NCI-H187 treated with DMSO at 0.1 percent for 48 hours (cell line): ENCODE measurements at places on chromosomes 5 and 9.

DNA sequence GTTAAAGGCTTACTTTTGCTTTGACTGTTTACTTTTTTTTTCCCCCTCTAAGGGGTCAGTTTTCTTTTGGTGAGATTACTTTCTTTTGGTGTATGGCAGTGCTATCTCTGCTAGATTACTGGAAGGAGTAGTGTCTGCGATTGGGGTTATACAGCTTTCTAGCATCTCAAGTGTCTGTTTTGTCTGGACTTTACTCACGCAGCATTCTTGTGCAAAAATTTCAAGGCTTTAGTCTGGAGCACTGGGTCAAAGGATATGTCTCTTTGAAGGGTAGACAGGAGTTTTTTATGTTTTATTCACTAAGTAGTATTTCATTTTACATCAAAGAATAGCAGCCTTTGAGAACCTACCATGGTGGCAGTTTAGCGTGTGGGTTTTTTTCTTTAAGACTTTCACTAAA, 52.6 kb downstream of the NDUFS4 start:
- DNase-seq: no peak

- no peak for DNase-seq
These were observed 208.3 kb downstream of the ENC1 start for GRCh38 chr5:74432216-74432615.

GRCh38 chr5:174294891-174295620, 249.6 kb downstream of the NSG2 start:
- no peak for DNase-seq

DNA sequence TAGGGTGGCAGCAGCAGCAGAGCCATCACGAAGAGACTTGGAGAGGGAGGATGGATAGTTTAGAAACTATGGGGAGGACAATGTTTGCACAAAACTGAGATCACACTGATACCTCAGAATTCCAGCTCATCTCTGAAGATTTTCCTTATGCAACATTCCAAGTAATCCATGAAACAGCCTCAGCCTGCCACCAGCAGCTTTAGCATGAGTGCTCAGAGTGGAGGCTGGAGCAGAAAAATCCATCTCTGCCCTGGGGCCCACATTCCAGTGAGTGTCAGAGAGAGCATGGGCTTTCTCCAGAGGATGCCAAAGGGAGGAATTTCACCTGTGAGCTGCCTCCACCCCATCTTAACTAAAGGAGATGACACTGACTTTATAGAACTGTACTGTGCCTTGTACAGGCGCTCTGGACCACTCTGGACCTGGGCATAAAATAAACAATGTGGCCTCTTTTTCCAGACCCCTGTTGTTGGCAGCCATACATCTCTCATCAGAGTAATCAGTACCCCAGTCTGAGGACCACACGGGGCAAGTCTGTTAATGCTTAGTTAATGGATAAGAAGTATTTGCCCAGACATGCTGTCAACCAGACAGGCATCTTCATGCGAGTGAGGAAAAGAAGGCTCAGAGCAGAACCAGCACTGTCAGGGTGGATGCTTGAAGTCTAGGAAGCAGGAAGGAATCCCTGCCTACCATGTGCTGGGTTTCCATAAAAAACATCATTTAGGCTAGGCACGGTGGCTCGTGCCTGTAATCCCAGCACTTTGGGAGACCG, 440.9 kb downstream of the ENC1 start:
- no peak for DNase-seq

- DNase-seq: no peak
These were observed 205.7 kb downstream of the AGTPBP1 start for GRCh38 chr9:85536076-85536475.

DNA sequence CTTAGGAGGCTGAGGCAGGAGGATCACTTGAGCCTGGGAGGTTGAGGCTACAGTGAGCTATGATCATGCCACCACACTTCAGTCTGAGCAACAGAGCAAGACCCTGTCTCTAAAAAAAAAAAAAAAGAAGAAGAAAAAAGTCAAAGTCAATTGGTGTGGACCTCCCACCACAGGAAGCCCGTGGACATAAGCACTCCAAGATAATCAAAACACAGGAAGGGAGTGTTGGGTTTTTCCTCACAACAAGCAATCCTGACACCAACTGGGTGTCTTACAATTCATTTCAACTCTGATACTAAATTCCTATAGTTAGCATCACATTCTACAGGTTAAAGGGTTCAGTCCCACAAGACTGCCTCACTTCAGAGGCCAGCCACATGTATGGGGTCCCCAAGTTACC, 70.7 kb downstream of the PDE6A start:
- no peak for DNase-seq

GRCh38 chr5:38329132-38329715, 70.9 kb downstream of the EGFLAM start:
- no peak for DNase-seq

- DNase-seq: no peak
These were observed 263.7 kb downstream of the SEMA5A start for GRCh38 chr5:9282211-9282610.

DNA sequence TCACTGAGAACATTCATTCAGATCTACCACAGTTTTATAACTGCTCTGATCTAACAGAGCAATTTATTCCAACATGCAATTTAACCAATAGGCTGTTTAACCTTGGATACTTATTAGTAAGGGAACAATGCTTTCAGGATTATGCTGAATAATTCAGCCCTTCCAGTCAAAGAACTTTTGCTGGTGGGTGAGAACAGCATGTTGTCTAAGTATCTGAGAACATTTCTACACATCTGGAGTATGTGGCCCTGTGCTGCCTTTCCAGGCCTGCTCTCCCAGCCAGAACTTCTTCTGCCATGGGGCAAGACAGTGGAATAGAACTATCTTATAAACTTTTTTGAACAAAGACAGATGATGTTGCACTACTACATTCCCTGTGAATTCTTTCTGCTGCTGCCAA, 55.8 kb downstream of the NFIB start:
- no peak for DNase-seq

- no peak for DNase-seq
These were observed 28.2 kb downstream of the SARDH start for GRCh38 chr9:133709691-133710571.

DNA sequence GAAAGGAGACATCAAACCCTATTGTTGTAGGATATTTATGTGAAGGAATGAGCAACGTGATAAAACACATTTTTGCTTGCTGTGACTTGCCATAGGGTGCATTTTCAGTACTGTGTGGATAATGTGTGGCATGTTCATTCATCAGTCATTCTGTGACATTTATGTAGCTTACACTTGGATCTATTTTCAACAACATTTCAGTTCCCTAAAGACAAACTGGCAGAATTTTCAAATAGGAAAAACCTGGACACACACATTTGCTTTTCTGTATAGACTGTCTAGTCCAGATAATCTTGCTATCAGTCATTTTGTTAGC, 127.7 kb downstream of the TMC1 start:
- no peak for DNase-seq

- no peak for DNase-seq
These were observed 41.2 kb downstream of the MOCS2 start for GRCh38 chr5:53068291-53068836.

DNA sequence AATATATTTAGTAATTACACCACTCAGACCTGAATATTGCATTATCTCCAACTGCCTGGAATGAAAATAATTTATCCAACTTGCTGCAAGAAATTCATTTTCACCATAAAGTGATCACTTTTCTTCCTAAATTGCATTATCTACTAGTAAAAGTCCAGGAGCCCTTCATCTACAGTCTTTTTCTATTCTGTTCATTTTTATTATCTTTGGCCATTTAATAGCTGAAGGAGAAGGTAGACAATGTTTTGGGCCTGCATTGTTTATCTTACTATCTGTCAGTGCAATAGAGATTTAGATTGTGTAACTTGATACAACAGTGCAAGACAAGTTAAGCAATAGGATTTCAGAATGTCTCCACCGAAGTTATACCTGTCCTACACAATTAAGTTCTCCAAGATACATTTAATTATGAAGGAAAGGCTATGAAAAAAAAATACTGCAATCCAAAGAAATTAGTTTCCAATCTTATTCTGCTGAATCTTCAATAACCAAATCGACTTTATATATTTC, 1339.7 kb upstream of the CDH6 start:
- DNase-seq: no peak

- no peak for DNase-seq
These were observed 92.9 kb downstream of the INIP start for GRCh38 chr9:112624711-112625707.

- DNase-seq: no peak
These were observed 15.7 kb downstream of the PTPN3 start for GRCh38 chr9:109482391-109482916.

DNA sequence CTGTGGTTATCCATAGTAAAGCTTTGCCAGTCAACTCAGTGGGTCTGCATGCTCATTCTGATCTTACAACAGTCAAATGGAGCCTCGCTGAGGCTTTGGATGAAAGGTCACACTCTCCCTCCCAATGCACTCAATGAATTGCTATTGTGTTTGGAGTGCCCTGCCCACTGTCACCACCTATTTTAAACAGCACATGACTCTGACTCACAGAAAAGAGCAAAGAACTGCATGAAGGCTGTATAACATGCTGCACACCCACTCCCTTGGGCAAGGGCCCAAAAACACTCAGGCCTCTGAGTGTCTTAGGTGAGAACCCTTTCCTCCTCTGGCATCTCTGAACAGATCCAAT, 118.7 kb upstream of the CCDC112 start:
- DNase-seq: no peak

DNA sequence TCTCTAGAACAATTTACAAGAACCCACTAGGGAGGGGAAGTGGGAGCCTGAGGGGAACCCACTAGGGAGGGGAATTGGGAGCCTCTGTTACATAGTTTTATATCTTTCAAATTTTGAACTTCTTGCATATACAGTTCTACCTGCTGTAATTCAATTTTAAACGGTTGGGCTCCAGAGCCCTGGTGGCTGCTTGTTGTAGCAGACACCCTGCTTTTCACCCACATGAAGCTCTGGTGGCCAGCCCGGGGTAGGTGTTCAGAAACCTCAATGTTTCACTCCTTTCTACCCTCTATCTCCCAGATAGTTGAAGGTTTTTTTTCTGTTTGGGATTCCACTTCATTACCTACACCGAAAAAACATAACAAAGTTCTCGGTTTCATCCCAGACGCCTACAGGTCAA, 124.4 kb downstream of the TMEM174 start:
- DNase-seq: no peak

GRCh38 chr5:72848474-72849428, 32.3 kb downstream of the TNPO1 start:
- DNase-seq: no peak
